ENCODE measurements at places on chromosomes 6 and 20.

GRCh38 chr6:387293-387741 lies 4.2 kb upstream of the IRF4 start:
- DNase-seq: no peak

- DNase-seq: no peak
Observed at GRCh38 chr20:11907621-11908020, 10.1 kb upstream of the BTBD3 start.

GRCh38 chr6:71015392-71015791 lies 58.5 kb upstream of the B3GAT2 start:
- no peak for DNase-seq

DNA sequence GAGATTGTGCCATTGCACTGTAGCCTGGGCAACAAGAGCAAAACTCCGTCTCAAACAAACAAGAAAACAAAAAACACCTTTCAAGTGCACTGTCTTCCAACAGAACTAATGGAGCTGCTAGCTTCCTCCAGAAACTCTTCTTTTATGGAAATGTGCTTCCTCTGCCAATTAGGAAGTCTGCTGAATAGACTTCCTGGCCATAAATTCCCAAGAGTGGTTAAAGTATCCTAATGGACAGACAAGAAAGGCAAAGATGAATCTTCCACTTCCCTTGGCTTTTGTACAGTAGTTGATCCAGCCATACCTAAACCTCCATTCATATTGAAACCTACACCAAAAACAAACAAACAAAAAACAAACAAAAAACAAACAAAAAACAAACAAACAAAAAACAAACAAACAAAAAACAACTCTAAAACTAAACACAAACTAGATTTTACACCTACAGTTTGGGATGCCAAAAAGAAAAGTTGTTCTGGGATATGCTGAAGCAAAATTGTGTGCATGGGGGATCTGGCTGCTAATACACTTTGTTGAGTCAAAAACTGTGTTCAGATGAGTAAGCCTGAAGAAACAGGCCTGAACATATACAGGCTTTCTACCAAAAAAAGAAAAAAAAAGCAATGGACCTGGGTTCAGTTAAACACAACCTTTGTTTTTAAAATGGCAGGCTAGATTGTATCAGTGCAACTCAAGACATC lies 59.8 kb upstream of the CARMIL1 start:
- DNase-seq: no peak

- DNase-seq: no peak
Observed at GRCh38 chr20:35621560-35621946, 5.9 kb downstream of the SPAG4 start.

- no peak for DNase-seq
Observed at GRCh38 chr6:38234934-38235682, 404.6 kb downstream of the BTBD9 start.
